Activated naive CD8-positive, alpha-beta T cell treated with anti-CD3 and anti-CD28 coated beads, Interleukin-2, amount 10 ng/mL, durations not matched to agents 7 days and 5 days (primary cell): ENCODE measurements at places on chromosomes 3 and 15. TPM values are rescaled to one million over a fixed set of nuclear protein-coding genes. Genes with fewer than 3 reads are reported as not detected.

- DNase-seq, result no peak
Observed at GRCh38 chr15:64466408-64467141, 6.2 kb downstream of the ZNF609 start.

DNA sequence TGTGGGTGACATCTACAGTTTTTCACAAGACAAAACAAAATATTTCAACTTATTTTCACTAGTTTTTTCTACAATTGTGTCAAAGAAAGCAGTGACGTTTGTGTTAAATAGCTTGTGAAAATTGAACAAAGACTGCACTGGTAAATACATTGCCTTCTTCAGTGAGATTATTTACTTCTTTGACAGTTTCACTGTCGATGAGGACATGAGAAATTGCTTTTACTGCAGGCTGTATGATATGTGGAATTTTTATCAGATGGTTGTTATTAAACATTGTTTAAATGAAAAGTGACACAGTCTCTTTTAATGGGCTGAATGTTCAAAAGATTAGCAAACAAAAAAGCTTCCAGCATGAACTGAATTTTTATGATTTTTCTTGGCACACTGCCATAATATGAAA is 773.9 kb upstream of the CADM2 start:
- DNase-seq, result no peak

The GPR160 gene
- 10.5 TPM for total RNA-seq

- DNase-seq, result no peak
Observed at GRCh38 chr15:70340494-70340870, 242.8 kb upstream of the TLE3 start.

The ST6GAL1 gene
- 150 TPM for total RNA-seq

The MESP1 gene
- 1.8 TPM for total RNA-seq

DNA sequence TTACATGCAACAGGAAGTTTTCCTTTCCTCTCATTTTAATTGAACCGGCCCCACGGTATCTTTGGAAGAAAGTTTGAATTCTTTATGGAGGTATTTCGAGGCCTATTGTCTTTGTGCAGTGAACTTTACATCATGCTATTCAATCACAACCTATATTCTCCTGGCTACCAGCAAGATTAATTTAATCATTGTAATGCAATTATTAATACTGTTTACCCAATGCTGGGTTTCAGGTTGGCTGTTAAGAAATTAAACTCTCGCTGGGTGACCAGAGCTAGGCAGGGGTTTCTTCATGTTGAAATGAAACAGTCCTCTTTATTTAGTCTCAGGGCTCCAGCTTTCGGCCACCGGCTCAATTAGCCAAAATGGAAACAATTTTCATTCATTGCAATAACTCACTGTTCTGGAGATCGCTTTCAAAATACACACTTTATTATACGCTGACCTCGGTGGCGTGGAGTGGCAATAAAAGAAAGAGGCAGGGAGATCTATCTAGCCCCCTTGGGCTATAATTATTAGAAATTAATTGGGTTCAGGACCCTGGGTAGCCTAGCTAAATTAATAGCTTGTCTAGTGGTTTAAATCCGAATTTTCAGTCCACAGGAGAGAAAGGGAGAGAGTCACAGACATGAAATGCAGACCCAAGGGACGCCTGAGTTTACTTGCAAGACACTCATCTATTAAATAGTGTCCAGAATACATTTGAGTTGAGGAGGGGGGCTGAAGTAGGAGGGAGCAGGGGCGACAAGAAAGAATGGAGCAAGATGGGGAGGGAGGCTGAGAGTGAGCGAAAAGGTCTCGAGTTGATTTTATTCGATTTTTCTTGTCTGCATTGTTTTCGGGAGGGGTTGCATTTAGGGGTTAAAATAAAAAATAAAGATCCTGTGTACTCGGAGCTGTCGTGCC is 3.9 kb upstream of the MECOM start:
- DNase-seq, result no peak

The ANKUB1 gene
- not detected for total RNA-seq

The TNFAIP8L3 gene
- total RNA-seq, result 0.17 TPM

The LRRN1 gene
- total RNA-seq, result 1.4 TPM

DNA sequence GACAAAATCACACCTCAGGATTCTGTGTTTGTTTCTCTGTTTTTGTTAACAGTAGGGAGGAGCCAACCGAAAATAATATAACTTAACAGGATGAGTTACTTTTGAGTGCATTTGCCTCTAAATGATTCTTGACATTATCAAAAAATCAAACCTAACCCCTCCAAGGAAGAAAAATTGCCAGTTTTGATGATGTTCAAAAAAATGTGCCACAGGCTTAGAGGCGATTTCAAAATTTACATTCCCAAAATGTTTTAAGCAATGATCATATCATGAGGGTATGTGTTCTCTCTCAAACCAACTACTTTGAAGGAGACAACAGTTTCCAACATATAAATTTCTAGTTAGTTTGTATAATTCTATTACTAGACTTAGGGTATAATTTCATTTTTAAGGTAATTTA is 6.7 kb downstream of the VGLL3 start:
- DNase-seq, result no peak

The TMEM212 gene
- not detected for total RNA-seq

- DNase-seq, result no peak
Observed at GRCh38 chr15:40105517-40106202, 3.0 kb downstream of the BMF start.

DNA sequence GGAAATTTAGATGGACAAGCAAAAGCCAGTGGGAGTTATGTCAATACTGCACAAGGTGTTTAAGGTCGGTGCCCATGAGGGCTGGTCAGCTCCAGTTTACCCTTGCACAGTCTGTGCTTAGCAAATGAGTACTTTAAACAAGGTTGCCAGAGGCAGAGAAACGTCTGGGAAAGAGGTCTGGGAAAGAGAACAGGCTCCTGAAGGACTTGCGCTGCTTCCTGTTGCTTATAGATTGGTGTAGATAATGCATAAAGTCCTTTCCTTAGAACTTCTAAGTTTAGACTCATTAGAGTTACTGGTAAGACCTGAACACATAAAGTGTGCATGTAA is 162.6 kb upstream of the P2RY1 start:
- DNase-seq, result no peak

DNA sequence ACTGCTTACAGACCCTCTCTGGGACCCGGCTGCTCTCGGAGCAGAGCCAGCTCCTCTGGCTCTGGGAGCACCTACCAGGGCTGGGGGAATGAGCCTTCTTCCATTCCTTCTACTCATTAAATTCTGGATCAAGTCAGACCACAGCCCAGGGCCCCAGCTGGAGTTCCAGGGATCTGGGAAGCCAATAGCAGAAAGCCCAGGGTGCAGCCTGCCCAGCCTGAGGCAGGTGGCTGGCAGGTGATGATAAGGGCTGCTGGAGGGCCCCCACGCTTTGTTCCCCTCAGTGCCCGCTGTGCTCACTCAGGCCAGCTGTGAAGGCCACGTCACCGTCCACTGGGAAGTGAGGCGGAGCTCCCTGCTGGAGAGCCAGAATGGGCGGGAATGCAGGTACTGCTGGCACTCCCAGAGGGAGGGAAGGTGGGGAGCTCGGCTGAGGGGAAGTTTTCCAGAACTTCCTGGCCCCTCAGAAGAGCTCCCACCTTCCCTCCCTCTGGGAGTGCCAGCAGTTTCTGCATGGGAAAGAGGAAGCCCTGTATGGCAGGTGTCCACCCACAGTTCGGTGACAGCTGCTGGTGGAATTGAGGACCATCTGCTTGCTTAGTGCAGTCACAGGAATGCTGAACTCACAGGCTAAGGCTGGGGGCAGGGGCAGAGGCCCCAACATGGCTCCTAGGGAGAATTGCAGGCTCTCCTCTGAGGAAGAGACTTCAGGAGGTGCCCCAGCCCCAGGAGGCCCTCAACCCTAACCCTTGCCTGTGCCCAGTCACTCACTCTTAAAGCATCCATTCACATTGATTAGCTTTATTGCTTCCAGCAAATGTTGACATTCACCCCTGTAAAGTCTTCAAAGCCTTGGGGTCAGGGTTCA is 12.6 kb upstream of the RTP3 start:
- DNase-seq, result no peak

The POLR2H gene
- 88.2 TPM for total RNA-seq

DNA sequence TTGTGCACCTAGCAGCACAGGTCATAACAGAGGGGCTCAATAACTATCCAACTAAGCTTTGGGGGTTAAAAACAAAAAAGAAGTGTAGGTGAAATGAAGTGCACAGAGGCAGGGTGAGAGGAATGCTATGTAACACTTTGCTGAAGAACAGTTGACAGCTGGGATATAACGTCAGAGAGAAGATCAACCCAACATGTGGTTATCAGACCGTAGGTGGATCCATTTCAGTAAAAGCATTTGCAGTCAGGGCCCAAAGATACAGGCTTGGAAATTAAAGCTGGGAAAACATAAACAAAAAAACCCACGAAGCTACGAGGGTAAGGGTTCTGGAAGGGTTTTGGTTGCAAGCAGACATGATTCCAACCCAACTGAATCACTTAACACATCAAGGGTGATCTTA is 377.5 kb upstream of the NR2F2 start:
- DNase-seq, result no peak

GRCh38 chr3:129736070-129736469 is 129.6 kb upstream of the PLXND1 start:
- DNase-seq, result no peak

GRCh38 chr3:72894976-72895552 is 7.2 kb downstream of the GXYLT2 start:
- DNase-seq, result no peak

DNA sequence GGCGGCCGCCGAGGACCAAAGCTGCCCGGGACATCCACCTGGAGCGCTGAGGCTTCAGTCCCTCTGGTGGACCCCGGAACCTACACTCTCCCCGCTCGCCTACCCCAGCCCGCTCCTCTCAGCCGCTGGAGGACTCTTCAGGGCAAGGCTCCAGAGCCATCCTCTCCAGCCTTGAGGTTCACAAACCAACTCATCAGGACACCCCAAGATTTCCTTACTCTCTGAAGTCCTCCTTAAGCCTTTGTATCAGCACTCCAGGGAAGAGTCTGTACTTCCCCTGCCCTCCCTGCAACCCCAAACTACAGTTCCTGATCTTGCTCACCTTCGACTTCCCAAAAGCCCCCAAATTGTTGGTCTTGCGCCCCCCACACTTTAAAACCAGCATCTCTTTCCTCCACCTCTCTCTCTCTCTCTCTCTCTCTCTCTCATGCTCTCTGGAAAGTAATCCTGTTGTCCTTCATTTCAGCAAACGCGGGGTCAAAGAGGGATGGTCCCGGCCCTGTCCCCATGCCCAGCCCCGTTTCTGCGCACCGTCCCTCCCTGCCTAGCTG is 438 bp downstream of the THBS1 start:
- DNase-seq, result no peak

- no peak for DNase-seq
Observed at GRCh38 chr3:197997936-197998335, 37.9 kb downstream of the LMLN start.

- DNase-seq, result no peak
Observed at GRCh38 chr15:90625037-90625436, 92.1 kb upstream of the BLM start.

The CSTA gene
- not detected for total RNA-seq

The LRTM1 gene
- not detected for total RNA-seq

The STRC gene
- 2.6 TPM for total RNA-seq

DNA sequence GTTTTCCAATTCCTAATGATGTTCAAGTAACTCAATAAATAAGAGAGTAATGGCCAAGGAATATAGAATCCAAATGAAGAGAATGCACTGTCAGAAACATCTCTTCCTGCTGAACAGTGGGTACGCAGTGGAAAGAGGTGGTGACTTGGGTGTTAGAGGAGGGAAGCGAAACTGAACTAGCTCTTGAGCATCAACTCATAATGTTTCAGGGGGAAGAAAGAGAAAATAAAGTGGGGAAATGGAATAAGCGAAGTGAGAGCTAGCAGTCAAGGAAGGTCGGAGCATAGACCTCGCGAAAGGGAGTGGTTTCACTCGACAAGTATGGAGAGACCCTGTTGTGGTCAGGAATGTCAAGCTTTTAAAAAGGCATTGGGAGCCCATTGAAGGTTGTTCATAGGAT is 309.5 kb downstream of the GAP43 start:
- no peak for DNase-seq

GRCh38 chr3:71566776-71567175 is 16.8 kb downstream of the FOXP1 start:
- DNase-seq, result no peak

The MORC1 gene
- not detected for total RNA-seq

- DNase-seq, result no peak
Observed at GRCh38 chr3:128318275-128318941, 148.3 kb downstream of the DNAJB8 start.

The LDHAL6B gene
- total RNA-seq, result not detected

DNA sequence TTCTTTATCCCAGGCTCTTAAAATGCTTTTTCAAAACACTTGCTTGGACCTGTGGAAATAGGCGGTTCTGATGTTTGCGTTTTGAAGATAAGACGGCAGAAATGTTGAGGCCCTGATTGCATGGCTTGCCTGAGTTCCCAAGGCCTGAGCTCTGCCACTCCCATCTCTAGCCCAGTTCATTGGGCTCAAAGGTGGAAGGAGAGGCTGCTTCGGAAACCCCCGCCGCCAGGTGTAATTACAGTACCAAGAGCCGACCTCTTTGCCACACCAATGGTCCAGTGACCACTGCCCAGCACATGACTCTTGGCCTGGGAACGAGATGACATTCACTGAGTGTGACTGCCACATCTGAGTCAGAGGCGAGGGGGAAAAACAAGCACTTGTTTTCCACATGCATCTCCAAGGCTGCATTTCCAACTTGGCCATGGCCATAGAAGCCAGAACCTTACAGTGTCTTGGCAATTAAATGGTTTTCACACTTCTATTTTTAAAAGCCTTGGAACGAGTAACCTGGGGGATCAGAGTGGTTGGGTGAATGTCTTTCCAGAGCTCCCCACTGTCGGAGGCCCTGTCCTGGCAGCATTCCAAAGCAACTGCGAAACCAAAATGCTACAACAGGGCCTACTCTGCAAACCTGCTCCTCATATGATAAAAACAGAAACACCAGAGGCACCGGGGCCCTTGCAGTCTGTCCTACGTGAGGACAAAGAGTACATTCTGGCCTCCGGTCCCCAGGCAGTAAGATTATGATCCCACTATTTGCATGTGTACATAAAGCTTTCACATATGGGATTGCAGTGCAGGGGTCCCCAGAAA is 63.8 kb upstream of the CGNL1 start:
- no peak for DNase-seq

The TMEM266 gene
- not detected for total RNA-seq

DNA sequence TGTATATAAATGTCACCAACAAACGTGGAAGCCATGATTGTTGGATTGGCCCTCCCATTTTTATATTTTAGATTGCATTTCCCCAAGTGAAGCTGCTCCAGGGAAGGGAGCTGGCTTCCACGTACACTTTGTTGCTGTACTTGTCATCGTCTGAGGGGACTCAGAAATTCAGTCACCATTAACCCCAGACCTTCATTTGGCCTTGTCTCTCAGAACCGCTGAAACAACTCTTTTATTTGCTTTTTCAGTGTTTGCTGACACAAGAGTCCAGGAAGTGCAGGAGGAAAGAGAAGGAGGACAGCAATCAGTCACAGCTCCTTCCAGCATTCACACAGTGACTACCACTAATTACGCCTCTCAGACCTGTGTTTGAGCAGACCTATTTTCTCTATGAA is 276.5 kb downstream of the TBL1XR1 start:
- DNase-seq, result no peak

GRCh38 chr3:154842536-154842935 is 237.6 kb upstream of the MME start:
- DNase-seq, result no peak

The DNAH12 gene
- total RNA-seq, result 0.20 TPM
